Coronary artery (tissue), 2 donors: ENCODE measurements at places on chromosomes 4 and X.

- no peak for DNase-seq
Observed at GRCh38 chrX:105647749-105648148, 174.6 kb upstream of the NRK start.

- no peak for DNase-seq
Observed at GRCh38 chr4:128364565-128364964, 77.0 kb upstream of the PGRMC2 start.

DNA sequence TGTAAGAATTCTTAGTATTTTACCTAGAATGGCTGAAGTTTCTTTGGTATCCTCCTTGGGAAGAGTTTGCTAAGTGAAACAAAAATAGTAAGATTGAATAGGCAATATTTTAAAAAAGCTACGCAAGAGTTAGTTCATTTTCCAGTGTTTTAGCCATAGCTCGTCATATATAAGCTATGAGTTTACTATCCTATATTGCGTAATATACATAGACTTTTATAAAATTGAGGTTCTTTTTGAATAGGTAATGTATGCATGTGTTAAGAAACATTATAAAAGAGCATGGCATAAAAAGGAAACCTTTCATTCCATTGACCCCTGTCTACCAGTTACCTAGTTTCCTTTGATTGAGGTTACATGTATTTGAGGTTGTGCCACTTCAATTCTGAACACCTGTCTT lies 67.0 kb downstream of the DACH2 start:
- no peak for DNase-seq

DNA sequence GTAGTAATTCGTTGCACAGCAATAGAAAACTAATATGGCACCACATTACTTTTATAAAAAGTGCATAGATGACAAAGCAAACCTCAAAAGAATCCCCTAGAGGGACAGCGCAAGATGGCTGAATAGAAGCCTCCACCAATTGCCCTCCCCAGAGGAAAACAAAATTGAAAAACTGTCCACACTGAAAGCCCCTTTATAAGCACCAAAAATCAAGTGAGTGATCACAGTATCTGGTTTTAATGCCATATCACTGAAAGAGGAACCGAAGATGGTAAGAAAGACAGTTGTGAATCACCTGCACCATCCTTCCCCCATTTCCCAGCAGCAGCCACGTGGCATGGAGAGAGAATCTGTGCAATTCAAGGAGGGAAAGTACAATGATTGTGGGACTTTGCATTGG lies 522.2 kb downstream of the GLUD2 start:
- DNase-seq: no peak

DNA sequence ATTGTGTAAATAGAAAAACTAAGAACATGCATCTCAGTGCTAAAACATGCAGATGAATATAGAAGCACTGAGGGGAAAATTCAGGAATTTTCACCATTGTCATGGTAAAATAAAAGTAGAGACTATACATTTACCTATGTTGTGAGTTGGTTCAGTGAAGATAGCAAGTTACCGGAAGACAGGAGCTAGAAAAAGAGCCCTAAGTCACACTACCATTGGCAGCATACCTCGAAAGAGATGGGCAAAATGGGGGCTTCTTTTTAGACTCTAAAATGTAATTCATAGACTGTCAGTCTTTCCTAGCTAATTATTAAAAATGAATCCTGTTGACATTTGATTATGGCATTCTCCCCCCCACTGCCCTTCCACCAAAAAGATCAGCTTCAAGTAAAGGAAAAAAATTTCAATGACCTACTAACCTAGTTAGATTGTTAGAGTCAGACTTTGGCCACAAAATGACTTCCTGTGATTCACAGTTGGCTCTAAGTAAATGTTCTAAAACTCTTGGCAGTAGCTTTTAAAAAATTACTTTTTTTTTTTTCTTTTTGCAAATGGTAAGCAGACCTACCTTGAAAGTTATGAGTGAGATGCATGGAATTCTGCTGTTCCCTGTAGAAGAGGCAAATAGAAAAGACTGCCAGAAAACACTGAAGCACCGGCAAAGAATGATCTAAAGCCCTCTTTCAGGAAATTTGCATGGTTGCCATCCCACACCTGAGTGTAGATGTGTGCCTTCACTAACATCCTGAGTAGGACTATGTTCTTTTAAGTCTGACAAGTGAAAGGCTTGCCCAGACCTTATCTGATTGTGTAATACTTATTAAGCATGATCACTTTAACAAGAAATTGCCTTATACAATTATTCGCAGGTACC lies 26.4 kb upstream of the ARSJ start:
- no peak for DNase-seq

- DNase-seq: no peak
Observed at GRCh38 chr4:84648863-84649647, 66.1 kb downstream of the CDS1 start.

GRCh38 chrX:43585922-43586321 lies 70.2 kb upstream of the MAOA start:
- no peak for DNase-seq

DNA sequence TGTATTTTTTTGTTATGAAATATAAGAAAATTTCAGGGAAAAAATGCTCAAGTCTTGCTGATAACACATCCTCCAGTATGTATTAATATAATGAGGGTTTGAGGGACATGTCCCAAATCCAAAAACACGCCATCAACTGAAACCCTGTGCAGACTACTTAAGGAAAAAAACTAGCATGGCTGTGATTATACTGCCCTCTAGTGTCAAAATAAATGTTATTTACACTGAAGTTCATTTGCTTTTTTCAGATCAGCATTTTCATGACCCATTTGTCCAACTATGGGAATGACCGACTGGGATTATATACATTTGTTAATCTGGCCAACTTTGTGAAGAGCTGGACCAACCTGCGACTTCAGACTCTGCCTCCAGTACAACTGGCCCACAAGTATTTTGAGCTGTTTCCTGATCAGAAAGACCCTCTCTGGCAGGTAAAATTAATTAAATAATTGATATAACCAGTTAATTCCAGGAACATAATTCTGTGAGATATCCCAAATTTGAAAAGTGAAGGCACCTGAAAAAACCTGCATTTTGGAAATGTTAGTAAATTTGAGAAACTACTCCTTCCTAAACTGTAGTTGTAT lies 128.5 kb downstream of the PRSS12 start:
- no peak for DNase-seq

DNA sequence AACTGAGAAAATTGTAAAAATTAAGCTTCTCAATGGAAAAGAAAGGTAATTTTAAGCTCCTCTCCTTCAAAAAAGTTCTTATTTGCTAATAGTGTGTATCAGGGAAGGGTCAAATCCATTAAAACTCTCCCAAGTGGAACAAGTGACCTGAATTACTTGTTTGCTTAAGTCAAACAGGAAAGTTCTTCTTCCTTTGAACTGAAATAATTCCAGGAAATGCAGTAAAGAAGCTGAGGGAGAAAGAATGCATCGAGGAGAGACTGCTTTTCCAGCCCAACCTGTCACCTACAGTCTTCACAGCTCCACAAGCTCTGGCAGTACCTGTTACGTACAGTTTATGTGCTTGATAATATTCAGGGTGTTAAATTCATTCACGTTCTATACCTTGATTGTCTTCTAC lies 131.1 kb downstream of the KLHL8 start:
- no peak for DNase-seq

DNA sequence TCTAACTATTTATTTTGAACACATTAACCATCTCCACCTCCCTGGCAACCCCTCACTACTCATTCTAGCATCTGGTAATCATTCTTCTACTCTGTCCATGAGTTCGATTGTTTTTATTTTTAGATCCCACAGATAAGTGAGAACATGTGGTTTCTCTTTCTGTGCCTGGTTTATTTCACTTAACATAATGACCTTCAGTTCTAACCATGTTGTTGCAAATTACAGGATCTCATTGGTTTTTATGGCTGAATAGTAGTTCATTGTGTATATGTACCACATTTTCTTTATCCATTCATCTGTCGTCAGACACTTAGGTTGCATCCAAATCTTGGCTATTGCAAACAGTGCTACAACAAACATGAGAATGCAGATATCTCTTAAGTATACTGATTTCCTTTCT lies 33.4 kb upstream of the FAM47B start:
- no peak for DNase-seq

DNA sequence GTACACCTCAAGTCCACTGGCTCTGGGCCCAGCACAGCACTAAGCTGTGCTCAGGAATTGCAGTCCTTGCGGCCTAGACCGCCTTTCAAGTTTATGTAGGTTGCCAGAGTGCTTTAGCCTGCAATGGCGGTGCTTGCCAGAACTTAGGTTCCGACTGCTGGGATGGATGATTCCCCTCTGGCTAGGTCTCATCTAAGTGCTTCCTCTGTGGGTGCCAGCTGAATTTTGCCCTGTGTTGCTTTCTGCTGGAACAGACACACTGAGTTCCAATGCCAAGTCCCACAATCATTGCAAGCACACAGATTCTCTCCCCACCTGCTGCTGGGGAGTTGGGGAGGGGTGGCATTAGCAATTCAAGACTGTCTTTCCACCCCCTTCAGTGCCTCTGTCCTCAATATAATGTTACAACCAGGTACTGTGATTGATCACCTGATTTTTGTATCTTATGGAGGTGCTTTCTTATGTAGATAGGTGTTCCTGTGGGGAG lies 129.5 kb downstream of the GRID2 start:
- DNase-seq: no peak

- DNase-seq: no peak
Observed at GRCh38 chr4:1297023-1297395, 7.3 kb downstream of the MAEA start.

GRCh38 chr4:2071252-2071911 lies 12.3 kb downstream of the NAT8L start:
- DNase-seq: no peak

DNA sequence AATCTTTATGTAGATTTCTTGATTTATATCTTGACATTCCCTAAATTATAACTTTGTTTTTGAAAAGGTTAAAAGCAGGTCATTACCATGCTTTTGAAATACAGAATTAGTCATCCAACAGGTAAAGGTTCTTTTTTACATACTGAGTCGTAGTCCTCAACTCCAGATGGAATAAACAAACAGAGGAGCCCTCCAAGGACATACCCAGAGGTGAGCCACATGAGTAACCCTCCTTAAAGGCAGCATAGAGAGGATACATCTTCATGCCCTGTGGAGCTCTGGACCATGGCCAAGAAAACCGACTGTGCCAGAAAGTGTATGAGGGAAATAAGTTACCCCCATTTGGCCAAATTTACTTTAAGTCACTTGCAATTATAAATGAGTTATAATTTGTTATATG lies 95.3 kb upstream of the MCF2 start:
- DNase-seq: no peak

DNA sequence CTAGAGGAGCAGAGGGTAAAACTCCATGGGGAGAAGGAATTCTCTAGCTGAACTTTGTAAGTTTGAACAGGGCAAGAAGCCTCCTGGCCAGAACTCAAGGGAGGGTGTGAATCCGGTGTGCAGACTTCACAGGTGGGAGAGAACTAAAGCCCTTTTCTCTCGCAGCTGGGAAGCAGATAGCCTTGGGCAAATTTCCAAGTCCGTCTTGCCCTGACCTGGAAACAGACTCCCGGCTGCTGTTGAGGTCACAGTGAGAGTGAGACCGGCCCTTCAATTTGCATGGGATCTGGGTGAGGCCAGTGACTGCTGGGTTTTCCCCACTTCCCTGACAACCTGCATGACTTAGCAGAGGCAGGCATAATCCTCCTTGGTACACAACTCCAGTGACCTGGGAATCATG lies 94.5 kb upstream of the ZNF827 start:
- DNase-seq: no peak

GRCh38 chrX:28498658-28499057 lies 88.6 kb upstream of the IL1RAPL1 start:
- DNase-seq: no peak

- no peak for DNase-seq
Observed at GRCh38 chrX:153988493-153988892, 15.9 kb downstream of the TMEM187 start.

- DNase-seq: no peak
Observed at GRCh38 chr4:142021181-142021580, 384.8 kb downstream of the IL15 start.

DNA sequence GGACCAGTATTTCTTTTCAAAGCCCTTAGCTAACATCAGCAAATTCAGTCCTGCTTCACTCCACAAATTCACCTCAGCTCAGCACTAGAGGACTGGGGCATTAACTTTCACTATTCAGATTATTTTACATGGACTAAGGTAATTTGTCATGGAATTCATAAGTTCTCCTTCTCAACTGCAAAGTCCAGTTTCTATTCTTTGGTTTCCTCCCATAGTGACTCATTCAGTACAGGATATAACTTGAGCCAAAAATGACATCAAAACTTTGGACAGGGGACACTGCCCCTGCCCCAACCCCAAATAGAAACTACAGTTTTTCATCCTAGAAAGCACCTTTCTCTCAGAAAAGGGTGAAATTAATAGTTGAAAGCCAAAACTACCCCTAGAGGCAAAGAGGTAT lies 52.7 kb downstream of the COX7B2 start:
- DNase-seq: no peak

DNA sequence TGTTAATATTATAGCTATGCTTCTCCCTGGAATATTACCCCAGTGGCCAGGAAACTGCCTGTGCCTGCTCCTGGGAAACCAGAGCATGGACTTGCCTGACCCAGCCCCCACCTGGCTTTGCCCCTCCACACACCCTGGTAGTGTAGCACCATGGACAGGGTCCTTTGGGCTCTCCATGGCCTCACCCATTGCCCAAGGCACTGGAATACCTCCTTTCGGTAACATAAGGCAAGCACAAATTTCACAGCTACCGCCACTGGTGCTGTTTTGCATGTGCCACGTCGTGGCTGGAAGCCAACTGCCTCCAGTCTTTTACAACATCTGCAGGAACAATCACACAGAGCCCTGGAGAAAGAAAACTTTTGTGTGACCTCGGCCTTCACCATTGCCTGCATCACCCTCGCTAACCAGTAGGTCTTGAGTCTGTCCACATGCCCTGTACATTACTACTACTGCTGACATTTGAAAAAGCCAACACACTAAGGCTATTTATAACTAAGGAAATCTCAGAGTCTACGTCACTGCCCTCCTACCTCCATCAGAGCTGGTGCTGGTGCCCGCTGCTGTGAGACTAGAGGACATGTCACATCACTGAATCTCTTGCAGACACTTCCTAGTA lies 47.7 kb downstream of the HPGD start:
- no peak for DNase-seq

- DNase-seq: no peak
Observed at GRCh38 chrX:72107320-72107719, 24.4 kb downstream of the RTL5 start.

GRCh38 chr4:142324572-142324971 lies 521.5 kb downstream of the INPP4B start:
- DNase-seq: no peak

- DNase-seq: no peak
Observed at GRCh38 chr4:139154134-139154421, 22.9 kb downstream of the ELF2 start.

DNA sequence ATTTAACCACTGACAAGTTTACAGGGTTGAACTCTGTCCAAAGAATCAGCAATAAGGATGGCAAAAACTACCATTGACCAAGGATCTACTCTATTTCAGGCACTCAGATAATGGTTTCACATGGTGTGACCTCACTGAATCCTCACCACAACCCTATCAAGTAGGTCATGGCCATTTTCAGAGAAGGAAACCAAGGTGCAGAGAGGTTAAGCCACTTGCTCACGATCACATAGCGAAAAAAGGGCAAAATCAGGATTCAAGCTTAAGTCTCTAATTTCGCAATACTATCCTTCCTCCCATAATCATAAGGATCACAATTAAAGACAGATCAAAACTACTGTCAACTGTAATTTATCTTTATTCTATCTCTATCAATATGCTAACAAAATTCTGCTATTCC lies 191.0 kb upstream of the AFF2 start:
- DNase-seq: no peak
